Activated T-cell treated with anti-CD3 and anti-CD28 coated beads, Interleukin-2, amount 50 U/mL, for 4 hours (primary cell): ENCODE measurements at places on chromosomes 3 and 15. TPM values are rescaled to one million over a fixed set of nuclear protein-coding genes. Genes with fewer than 3 reads are reported as not detected.

GRCh38 chr3:65888980-65889706 is 149.6 kb downstream of the MAGI1 start:
- no peak for DNase-seq

DNA sequence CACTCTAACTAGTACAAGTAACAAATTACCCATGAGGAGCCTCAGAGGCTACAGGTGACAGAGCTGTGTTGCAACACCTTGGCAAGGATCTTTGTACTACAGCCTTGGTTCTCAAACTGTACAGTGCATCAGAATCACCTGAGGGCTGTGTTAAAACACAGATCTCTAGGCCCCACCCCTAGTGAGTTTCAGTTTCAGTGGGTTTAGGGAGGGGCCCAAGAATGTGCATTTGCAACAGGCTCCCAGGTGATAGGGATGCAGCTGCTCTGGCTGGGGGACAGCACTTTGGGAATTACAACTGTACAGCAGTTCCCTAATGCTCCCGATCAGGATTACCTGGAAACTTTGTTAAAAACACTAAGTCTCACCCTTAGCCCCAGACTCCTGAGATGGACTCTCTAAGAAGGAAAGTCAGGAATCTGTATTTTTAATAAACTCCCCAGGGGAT is 66.1 kb upstream of the NR2F2 start:
- DNase-seq = no peak

DNA sequence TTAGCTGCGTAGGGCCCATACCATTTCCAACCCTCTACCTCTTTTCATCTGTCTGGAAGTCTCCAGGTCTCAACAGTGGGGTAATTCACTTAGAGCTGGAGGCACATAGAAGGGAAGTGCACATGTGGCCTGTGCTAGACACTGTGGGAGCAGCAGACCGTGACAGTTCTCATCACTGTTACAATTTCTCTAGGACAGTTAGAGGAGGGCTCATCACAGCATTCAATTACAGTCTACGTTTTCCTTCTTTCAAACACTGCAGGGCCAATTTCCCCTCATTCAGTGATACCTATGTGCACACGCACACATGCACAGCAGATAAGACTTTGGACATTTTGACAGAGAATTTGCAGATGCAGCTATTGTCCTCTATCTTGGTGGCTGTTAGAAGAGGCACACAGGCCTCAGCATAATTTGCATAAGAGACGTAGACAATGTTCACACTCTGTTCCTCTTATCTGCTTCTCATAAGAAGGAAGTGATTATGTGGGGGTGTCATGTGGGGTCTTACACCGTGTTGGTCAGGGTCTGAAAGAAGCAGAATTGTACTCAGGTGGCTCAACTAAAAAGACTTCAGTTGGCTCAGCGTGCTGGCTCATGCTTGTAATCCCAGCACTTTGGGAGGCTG is 12.6 kb upstream of the HRG start:
- no peak for DNase-seq

DNA sequence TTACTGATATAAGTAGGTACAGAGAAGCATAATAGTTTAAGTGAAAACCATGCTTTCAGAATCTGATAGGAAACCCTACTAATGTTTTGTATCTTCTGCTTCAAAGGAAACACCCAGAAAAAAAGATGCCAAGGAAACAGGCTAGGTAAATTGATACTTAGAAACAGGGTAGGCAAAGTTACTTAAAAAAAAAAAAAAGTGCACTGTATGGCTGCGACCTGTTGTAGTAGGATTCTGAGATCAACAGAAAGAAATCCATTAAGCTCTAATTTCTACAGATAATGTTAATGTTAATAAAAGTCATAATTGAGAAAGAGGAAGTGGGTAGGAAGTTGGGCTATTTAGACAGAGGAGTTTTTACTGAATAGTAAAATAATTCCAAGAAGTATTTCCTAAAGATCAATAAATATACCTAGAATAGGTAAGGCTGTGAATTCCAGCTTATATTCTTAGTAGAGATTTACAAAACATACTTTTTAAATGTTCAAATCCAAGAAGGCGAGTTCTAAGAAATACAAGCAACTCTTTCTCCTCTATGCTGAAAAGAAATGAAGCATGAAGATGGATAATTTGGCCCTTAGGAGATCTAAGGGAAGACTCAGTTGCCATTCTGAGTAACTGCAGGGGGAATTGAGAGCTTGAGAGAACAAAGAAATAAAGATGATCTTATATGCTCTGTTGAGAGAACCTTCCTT is 24.1 kb upstream of the STT3B start:
- no peak for DNase-seq

DNA sequence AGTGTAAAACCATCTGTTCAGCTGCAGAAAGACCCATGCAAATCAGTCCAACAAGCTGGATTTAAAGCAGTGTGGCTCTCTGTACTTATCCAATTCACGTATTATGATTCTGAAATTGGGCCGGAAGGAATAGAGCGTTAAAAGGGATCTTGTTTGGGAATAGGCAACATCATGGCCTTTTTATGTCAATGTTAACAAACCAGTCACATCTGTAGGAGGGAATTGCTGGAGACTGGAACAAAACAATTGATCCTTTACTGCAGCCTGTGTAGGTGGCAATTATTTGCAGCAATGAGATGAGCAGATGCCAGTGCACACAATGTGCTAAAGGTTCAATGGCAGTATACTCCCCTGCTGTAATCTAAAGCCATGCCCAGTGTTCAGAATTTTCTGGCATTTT is 887.4 kb upstream of the ROBO1 start:
- DNase-seq = no peak

GRCh38 chr3:49158103-49158709 is 7.9 kb downstream of the CCDC71 start:
- peak; percentile 54 for DNase-seq

GRCh38 chr3:31462050-31462569 is 70.6 kb upstream of the STT3B start:
- no peak for DNase-seq

DNA sequence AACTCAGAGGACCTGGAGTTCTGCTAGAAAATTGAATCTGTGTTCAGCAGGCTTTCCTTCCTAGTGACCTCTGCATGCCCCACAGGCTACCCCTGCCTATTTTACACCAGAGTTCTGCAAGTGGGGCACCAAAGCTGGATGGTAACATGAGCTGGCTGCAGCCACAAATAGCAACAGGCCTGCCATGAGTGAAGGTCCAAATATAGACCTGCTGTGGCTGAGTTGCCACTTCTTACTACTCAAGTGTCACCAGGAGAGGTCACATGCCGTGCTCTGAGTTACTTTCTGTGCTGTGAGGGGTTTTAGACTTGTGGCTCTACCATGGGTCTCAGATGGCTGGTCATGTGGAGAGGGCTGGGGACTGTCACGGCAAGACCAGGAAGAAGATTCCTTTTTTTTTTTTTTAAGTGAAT is at the start of gene FSD2:
TSS of gene FSD2 (minus strand) at position 76 of the 413 bp plus-strand sequence. CDS start 18,679 bp downstream, outside the sequence.
- no peak for DNase-seq

DNA sequence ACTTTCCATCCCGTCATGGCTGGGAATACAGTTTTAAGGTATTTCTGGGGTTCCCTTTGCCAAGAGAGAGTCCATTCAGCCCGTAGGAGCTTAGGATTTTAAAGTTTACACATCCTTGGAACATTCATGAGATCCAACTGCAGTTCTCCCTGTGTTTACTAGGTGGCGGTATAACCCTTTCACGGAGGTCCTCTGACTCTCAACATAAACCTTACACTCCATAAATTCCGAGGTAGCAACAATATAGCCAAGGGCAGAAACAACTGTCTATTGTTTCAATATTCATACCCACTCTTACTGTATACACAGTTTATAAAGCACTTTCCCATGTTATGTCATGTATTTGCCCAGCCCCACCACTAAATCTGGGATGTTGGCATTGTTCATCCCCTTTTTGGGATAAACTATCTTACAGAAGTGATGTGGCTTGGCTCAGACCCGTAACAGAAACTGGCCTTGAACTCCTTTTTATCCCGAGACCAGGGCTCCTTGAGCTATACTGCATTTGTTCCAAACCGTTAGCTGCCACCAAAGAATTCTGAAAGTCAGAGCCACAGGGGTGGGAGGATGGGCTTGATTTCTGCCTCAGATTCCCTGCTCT is 69.2 kb upstream of the COL6A5 start:
- DNase-seq = no peak

GRCh38 chr15:95252404-95252803 is 1021.0 kb downstream of the MCTP2 start:
- DNase-seq = no peak

DNA sequence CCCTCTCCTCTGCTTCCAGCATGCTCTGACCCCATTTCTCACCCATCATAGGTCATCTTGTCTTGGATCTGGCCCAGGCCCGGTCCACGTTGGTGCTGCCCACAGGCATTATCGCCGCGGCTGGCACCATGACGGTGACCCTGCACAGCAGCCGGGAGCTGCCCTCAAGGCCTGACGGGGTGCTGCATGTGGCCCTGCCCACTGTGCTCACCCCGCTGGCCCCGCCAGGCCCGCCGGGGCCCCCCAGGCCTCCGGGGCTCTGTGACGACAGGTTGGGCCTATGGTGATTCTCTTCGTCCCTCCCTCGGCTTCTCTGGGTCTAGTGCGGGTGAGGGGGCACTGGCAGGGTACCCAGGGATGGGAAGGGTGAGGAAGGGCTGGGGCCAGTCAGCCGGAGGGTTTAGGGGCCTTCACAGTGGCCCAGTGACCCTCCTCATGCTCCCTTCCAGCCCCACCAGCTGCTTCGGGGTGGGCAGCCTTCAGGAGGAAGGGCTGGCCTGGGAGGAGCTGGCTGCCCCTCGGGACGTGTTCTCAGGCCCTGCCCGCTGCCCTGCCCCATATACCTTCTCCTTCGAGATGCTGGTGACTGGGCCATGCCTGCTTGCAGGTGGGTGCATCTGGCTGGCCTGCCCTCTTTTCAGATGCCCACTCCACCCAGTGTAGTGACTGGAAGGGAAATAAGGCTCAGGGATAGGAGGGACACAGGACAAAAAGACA is 3.9 kb downstream of the VWA5B2 start:
- no peak for DNase-seq

DNA sequence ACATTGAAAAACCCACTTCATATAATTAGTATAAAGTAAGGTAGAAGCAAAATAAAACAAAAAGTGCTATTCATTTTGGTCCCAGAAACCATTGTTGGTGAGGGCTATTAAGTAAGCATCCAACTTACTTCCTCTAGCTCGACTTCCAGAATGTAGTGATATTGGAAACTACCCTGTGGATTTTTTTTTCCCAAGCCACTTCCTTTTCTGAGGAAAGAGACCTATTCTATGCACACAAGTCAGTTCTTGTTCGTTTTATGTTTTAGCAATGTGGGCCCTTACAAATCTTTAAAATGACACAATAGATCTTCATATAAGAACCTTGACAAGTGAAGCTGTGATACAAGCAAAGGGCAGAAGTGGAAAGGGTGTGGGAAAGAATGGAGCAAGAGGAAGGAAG is 402.0 kb upstream of the TBL1XR1 start:
- no peak for DNase-seq

DNA sequence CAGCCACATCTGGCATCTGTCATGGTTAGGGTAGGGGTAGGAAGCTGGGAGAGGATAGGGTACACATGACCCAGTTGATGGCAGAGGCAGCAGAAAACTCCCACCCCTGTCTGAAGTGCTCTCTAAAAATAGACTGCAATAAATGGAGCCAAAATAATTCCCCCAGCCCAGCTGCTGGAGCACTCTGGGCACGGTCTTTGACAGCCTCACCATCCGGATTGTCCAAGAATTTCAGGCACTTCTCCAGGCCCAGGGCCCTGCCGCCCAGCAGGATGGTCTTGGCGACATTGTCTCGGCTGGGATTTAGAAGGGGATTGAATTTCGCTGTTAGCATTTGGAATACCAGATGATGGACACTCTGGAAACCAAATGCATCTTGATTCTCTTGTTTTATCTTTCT is 103.7 kb downstream of the IQSEC1 start:
- DNase-seq = no peak

DNA sequence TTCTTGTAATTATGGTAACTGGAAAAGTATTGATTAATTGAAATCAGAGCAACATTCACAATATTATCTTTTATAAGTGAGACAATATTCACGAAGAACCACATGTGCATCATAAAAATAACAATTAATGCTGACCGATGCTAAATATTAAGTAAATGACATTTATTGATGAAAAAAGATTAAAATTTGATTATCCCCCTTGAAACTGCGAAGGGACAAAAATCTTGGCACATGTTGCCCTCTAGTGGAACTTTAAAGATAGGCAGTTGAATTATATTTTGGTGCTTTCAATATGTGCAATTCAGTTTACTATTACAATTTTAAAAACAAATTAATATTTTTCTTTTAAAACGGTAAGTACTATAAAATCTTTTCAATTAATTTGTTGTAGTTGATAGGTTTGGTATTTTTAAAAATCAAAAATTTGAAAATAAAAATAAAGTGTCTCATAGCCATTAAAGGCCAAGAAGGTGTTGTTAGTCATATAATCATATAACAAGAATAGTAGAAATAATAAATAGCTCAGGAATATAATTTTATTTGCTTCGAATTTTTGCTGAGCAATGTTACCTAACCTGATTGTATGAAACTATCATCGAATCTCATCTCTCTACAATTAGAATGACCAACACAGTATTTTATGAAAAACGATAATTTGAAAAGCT is 270.2 kb downstream of the ROBO1 start:
- DNase-seq = no peak

TRIM42 gene
- total RNA-seq = not detected

ZNF280D gene
- total RNA-seq = 16.3 TPM
